ENCODE measurements at places on chromosomes 2 and 18.

DNA sequence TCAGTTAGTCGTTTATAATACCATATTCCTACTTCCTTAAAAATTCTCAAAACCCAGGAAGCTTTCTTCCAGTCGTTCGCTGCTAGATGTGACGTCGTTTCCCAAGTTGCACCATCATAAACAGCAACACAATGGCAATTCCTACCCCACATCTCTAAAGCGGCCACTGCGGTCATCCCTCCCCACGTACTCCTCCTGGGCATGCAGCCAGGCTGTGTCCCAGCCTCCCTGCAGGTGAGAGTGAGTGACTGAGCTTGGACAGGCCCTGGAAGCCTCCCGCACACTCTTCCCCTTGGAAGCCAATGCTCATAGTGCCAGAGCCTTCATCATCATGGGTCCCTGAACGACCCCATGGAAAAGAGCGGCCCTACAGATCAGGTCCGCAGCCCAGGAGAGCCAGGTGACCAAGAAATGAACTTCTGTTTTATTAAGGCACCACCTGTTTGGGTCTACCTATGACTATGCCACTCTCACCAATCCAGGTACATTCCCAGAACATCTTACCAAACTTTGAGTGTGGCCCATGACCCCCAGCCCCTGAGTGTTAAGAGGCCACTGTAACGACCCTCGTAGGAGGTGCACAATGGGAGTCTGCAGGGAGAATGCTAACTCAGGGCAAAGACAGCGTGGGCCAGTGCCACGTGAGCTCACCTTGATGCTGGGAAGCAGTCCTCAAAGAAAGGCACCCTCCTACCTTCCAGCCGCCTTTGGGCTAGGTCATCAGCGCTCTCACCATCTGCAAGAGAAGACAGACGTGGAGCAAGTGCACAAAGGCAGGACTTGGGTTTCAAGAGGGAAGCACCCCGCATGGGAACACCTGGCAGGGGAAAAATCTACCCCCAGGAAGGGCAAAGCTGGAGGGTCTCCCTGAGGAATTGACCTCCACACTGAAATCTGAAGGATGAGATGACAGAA lies 74.7 kb upstream of the RAB6C start:
- no peak for DNase-seq

- no peak for DNase-seq
Measured at GRCh38 chr2:208040199-208041171, 15.2 kb upstream of the PLEKHM3 start.

DNA sequence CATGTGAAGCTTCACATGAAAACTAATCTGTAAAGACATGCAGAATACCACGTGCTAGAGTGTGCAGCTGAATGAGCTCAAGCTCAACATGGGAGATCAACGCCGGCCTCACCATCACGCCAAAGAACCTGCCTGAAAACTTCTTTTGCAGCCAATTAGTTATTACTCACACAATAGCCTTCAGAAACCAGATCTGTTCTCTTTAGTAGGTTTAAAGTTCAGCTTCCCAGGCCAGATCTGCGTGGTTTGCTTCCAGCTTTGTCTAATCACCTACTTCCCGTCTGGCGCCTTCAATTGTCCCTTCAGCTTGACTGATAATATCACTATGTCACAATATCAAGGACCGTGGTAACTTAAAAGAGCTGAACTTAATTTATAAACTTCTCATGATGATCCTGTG lies 68.0 kb upstream of the ZNF236 start:
- no peak for DNase-seq

- DNase-seq = no peak
Measured at GRCh38 chr2:208320686-208321085, 54.6 kb downstream of the PIKFYVE start.

- DNase-seq = no peak
Measured at GRCh38 chr2:96664366-96664925, 21.9 kb downstream of the FER1L5 start.

- DNase-seq = no peak
Measured at GRCh38 chr2:239307921-239308613, 92.8 kb downstream of the HDAC4 start.

DNA sequence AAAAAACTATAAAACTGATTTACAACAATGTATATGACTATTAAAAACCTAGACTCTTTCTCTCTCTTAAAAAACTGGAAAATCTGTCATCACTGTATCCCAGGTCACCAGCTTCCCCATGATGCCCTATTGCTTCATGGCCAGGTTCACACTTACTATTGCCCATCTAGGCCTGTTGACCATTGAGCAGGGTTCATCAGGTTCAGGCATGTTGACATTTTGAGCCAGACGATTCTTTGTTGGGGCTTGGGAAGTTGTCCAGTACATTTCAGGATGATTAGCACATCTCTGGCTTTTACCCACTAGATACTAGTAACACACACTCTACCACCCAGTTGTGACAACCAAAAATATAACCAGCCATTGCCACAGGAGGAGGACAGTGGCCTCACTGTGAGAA lies 26.9 kb upstream of the RAB27B start:
- no peak for DNase-seq

DNA sequence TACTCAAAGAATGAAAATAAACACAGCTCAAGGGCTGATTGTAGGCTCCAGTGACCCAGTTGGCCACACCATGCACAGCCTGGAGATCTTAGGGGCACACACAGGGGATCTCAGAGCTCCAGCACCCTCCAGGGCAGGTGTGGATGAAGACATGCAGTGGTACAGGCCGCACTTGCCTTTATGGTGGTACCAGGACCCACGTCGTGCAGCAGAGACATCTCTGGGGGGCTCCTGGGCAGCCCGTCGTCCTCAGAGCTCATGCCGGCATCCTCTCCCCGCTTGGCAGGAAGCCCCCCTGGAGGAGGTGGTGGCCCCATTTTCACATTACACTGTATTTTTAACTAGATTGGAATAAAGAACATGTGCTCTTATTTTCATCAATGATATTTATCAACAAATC lies 101.2 kb upstream of the MGAT4A start:
- no peak for DNase-seq

- DNase-seq = no peak
Measured at GRCh38 chr2:75162259-75162658, 37.1 kb downstream of the TACR1 start.

GRCh38 chr2:29761278-29761677 lies 160.1 kb downstream of the ALK start:
- DNase-seq = no peak

Measured in fibroblast of skin of left quadriceps (primary cell).